Common myeloid progenitor, CD34-positive (primary cell): ENCODE measurements at places on chromosomes 11 and 22.

DNA sequence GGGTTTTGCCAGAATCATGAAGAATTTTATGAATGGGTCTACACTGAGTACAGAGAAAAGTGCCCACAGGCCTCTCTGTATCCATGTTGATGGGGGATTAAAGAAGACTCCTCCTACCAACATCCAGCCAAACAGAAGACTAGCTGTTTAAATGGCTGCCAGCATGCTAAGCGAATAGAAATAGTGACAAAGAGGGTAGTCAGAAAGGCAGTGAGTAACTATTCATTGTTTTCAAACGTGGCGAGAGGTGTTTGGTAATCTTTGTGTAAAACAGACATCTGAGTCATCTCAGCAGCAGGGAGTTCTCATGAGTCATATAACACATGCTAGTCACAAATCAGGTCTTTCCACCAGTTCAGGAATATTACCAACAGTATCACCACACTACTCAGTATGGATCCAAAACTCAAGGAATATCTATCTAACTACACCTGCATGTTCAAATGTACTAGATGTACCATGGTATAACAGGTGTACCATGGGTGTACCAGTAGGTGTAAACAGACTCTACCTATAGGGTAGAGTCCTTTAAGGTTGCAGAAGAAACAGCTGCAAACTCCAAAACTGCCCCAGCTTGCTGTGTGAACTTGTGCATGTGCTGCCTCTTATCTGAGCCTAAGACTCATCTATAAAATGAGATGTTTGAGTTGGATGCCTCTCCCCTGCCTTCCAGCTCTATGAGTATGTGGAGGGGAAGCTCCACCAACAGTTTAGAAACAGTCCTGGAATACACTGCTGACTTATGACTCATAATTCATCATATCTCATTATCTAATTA, 82.0 kb downstream of the SLC1A2 start:
- no peak overlapping the region for H3K27ac ChIP-seq
- no peaks in the 10 kb centered on the region for H3K36me3 ChIP-seq
- no peak overlapping the region for H3K4me3 ChIP-seq
- no peak for DNase-seq
- no peaks in the 10 kb centered on the region for H3K27me3 ChIP-seq
- H3K4me1 ChIP-seq, result peaks cover 15% of the 10 kb centered on the region

- peak; percentile 38 for DNase-seq
- H3K27ac ChIP-seq, result peak overlapping the region; percentile 77
- no peaks in the 10 kb centered on the region for H3K27me3 ChIP-seq
- peaks cover 10% of the 10 kb centered on the region for H3K36me3 ChIP-seq
- peaks cover 48% of the 10 kb centered on the region for H3K4me1 ChIP-seq
These were observed 646 bp upstream of the PATZ1 start for GRCh38 chr22:31346733-31347250.

GRCh38 chr11:70788248-70789022, 390.1 kb downstream of the CTTN start:
- no peak for DNase-seq
- H3K27me3 ChIP-seq, result no peaks in the 10 kb centered on the region
- H3K4me3 ChIP-seq, result no peak overlapping the region
- no peaks in the 10 kb centered on the region for H3K4me1 ChIP-seq
- H3K27ac ChIP-seq, result no peak overlapping the region
- no peaks in the 10 kb centered on the region for H3K36me3 ChIP-seq

GRCh38 chr11:12122083-12122482, 11.7 kb downstream of the MICAL2 start:
- H3K27me3 ChIP-seq, result no peaks in the 10 kb centered on the region
- no peak for DNase-seq
- peaks cover 19% of the 10 kb centered on the region for H3K4me1 ChIP-seq
- no peak overlapping the region for H3K4me3 ChIP-seq
- no peak overlapping the region for H3K27ac ChIP-seq
- H3K36me3 ChIP-seq, result no peaks in the 10 kb centered on the region

- no peak overlapping the region for H3K27ac ChIP-seq
- no peak overlapping the region for H3K4me3 ChIP-seq
- no peak for DNase-seq
- H3K4me1 ChIP-seq, result peaks cover 45% of the 10 kb centered on the region
- peaks cover 13% of the 10 kb centered on the region for H3K36me3 ChIP-seq
These were observed 1.4 kb upstream of the PITPNM1 start for GRCh38 chr11:67506426-67507051.

GRCh38 chr11:44842220-44842619, 108.5 kb downstream of the TP53I11 start:
- H3K4me1 ChIP-seq, result no peaks in the 10 kb centered on the region
- DNase-seq, result no peak
- no peak overlapping the region for H3K27ac ChIP-seq

GRCh38 chr11:27423125-27423524, 49.5 kb downstream of the LGR4 start:
- no peaks in the 10 kb centered on the region for H3K27me3 ChIP-seq
- H3K36me3 ChIP-seq, result no peaks in the 10 kb centered on the region
- H3K4me3 ChIP-seq, result no peak overlapping the region
- no peaks in the 10 kb centered on the region for H3K4me1 ChIP-seq

DNA sequence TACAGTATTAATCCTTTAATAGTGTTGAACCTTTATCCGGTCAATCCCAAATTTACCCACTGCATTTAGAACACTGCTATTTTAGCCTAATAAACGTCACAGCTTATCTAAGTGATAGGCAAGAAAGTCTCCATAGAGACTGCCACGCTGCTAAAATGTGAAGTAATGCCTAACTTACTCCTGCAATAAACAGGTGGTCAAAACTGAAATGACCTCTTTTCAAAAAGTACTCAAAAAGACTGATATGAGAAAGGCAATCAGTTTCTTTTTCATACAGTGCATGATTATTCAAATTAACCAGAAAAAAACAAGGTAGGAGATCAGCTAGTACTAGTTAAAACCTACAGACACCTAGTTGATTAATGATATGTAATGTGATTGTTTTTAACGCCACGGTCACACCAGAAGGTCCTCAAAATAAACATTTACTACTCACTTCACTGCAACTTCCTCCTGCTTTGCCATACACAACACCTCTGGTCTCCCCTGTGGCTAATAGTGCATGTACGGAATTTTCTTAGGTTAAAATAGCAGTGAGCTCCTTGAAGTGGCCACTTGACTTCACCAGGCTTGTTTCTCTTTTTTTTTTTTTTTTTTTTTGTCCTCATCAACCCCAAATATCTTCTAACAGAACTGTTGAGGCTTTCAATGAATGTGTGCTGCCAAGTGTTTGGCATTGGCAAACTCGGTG, 8.8 kb downstream of the ATP5MG start:
- no peak overlapping the region for H3K4me3 ChIP-seq
- H3K27me3 ChIP-seq, result no peaks in the 10 kb centered on the region
- H3K4me1 ChIP-seq, result peaks cover 9% of the 10 kb centered on the region

- H3K27ac ChIP-seq, result peak overlapping the region; percentile 71
- DNase-seq, result no peak
- no peaks in the 10 kb centered on the region for H3K27me3 ChIP-seq
- peaks cover 31% of the 10 kb centered on the region for H3K36me3 ChIP-seq
- H3K4me3 ChIP-seq, result no peak overlapping the region
These were observed 63.7 kb downstream of the SGSM3 start for GRCh38 chr22:40434106-40434505.
